Tibial nerve (tissue), 4 donors: ENCODE measurements at places on chromosomes 6 and 20. TPM values are rescaled to one million over a fixed set of nuclear protein-coding genes. Genes with fewer than 3 reads are reported as not detected.
A peak's percentile ranks its signal among the peaks of the same experiment; 100 is the strongest.

- DNase-seq, result peak; percentile 31
Measured at GRCh38 chr20:48697845-48698491, 129.8 kb downstream of the PREX1 start.

UBE2C gene
- total RNA-seq, result 6.9 TPM

DNA sequence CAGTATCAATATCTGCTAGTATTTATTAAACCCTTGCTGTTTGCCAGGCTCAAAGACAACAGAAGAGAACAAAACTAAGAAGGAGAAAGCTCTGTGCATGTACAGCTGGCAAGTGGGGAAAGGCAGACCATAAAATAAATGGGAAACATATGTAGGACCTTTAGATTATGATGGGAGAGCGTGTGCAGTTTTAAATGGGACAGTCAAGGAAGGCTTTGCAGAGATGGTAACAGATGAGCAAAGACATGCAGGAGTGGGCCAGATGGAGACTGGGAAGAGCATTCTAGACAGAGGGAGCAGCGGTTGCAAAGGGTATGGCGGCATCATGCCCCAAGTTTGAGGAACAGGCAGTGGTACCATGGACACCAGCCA, 260.0 kb downstream of the NRN1 start:
- no peak for DNase-seq

GRCh38 chr6:39231521-39232243, 2.4 kb upstream of the KCNK5 start:
- DNase-seq, result no peak

ENPP3 gene
- total RNA-seq, result 5.3 TPM

- DNase-seq, result no peak
Measured at GRCh38 chr6:24699521-24700359, 19.2 kb downstream of the C6orf62 start.

DNA sequence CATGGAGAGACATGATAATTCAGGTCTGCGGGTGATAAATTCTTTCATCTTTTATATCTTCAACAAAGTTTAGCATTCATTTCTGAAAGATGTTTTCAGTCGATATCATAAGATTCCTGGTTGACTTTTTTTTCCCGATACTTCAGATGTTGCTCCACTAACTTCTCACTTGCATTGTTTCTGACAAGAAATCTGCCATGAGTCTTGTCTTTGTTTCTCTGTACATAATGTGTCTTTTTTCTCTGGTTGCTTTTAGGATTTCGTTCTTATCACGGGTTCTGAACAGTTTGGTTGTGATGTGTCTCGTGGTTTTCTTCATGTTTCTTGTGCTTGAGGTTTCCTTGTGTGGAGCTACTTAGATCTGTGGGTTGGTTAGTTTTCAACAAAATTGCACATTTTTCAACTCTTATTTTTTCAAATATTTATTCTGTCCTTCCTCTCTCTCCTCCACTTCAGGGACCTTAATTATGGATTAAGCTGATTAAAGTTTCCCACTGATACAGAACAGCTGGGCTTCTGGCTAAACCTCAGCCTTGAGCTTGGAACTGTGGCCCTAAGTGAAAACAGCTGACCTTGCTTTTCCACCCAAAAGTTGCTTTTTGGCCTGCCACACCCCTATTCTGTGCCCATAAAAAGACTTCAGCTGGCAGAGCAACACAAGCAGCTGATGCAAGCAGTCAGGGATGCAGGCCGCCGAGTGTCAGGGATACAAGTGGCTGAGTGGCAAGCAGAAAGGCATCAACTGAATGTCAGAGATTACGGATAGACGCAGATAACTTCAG, 97.9 kb upstream of the SNX9 start:
- DNase-seq, result no peak

DNA sequence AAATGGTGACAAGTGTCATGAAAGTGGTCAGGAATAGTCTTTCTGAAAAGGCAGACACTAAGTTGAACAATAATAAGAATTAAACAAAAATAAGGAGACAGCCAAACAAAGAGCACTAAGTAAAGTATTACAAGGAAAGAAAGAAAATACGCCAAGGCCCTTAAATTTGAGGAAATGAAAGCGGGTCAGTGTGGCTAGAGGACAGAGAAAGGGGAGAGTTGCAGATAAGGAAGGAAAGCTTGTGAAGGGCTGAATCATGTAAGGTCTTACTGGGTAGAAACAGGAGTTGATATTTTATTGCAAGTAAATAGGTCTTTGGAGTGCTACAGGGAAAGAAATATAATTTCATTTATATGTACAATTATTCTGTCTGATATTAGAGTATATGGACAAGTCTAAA, 732.1 kb downstream of the EPHA7 start:
- no peak for DNase-seq

PREP gene
- 19.7 TPM for total RNA-seq

DNA sequence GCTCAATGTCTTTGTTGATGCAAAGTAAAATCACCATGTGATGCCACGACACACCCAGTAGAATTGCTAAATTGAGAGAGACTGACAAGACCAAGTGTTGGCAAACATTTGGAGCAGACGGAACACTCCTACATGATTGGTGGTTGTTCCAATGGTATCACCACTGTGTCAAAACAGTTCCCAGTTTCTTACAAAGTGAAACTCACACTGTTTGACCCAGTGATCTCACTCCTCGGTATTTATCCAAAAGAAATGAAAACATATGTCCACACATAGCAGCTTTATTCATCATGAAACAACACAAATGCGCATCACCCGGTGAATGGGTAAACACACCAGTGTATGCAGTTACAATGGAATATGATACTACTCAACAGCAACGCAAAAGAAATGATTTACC, 74.0 kb upstream of the SULF2 start:
- DNase-seq, result no peak

DNA sequence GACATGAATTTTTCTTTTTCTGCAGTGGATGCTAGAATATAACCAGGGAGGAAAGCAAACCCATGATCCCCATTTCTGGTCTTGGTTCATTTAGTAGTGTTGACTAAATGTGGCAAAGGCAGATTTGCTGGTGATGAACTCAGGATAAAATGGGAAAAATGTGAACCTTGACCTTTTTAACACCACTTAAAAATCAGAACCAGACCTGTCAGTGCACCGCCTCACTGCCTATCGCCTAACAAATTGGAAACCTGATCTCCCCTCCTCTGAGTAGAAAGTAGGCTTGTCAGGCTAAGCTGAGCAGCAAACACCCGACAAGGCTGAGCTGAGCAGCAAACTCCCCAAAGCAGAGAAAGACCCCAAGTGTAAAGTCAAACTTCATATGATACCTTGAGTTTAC, 254.8 kb downstream of the FOXC1 start:
- no peak for DNase-seq

DDX43 gene
- total RNA-seq, result 2.0 TPM

DNA sequence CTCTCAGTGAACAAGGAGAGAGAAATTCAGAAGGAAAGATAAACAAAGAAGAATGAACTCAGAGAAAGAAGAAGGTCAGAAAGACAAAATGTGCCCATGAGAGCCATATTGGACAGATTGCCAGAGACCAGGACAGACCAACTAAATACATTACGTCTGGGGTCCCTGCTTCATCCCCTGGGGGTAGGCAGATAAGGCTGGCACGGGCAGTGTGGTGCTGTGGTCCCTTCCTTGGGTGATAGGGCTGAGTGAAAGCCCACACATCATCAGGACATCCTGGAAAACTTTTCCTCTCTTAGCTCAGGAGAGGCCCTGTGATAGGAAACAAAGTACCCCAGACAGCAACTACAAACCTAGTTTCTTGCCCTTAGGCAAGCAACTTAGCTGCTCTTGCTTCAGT, 13.2 kb upstream of the ARMC12 start:
- no peak for DNase-seq

ULBP1 gene
- total RNA-seq, result not detected

GRCh38 chr20:47126709-47127108, 229.8 kb downstream of the ZMYND8 start:
- no peak for DNase-seq

SDC4 gene
- 41.2 TPM for total RNA-seq

DNA sequence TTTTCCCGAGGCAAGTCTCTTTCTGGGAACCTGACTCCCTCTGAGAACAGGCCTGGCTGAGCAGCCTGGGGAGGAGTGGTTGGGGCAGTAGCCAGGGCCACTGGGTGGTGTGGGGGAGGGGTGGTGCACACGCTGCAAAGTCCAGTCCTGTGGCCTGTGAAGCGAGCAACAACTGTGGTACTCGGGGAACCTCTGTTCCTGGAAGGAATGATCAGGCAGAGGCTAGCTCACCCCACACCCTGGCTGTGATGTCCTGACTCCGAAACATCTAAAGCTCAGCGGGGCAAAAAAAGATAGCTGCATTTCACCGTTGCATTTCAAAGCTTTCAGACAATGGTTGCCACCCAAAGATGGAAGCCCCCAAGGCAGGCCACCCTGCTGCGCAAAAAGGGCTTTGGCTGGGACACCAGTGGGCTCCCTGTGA, 25.5 kb downstream of the PCK1 start:
- no peak for DNase-seq

- DNase-seq, result no peak
Measured at GRCh38 chr6:131657630-131658111, 20.6 kb downstream of the ENPP3 start.

DNA sequence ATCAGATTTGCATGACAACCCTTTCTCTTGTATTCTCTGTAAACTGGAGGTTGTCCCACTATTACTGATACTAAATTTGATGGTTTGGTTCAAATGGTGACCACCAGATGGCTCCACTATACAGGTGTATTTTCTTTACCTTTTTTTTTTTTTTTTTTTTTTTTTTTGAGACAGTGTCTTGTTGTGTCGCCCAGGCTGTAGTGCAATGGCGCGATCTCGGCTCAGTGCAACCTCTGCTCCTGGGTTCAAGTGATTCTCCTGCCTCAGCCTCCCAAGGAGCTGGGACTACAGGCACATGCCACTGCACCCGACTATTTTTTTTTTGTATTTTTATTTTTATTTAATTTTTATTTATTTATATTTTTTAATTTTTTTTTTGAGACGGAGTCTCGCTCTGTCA, 6.6 kb upstream of the WTAP start:
- no peak for DNase-seq

PTCHD4 gene
- total RNA-seq, result 3.0 TPM
